ENCODE measurements at places on chromosomes 6 and 20.
A peak's percentile ranks its signal among the peaks of the same experiment; 100 is the strongest.

DNA sequence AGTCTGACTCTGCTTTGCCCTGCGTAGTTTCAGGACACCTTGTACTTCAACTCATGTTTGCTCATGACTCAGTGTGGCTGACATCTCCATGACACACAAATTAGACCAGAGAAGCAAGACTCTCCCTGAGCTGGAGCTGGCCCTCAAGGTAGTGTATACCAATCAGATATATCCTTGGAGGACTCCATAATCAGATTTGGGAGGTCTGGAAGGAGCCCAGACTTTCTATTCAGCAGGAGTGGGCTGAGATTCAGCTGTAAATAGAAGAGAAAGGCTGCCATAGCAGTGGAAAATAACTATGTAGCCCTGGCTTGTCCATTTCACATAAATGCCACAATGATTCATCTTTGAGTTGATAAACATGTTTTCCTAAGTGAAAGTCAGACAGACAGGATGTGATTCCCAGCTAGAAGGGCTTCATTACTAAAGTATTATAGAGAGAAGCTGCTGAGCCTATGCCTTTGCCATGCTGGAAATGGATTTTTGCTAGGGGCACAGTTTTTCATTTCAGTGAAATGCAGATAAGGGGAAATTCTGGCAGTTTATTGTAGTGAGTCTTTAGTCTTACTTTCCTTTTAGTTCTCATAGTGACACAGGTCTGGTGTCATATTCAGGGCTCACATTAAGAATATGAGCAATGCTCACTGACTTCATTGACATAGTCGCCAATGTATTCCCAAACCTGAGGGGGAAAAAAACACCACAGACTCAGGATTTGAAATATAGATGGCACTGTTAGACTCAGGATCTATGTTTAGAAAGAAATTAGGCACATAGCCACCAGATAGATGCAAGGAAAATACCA lies 95.3 kb downstream of the CLVS2 start:
- DNase-seq: no peak

DNA sequence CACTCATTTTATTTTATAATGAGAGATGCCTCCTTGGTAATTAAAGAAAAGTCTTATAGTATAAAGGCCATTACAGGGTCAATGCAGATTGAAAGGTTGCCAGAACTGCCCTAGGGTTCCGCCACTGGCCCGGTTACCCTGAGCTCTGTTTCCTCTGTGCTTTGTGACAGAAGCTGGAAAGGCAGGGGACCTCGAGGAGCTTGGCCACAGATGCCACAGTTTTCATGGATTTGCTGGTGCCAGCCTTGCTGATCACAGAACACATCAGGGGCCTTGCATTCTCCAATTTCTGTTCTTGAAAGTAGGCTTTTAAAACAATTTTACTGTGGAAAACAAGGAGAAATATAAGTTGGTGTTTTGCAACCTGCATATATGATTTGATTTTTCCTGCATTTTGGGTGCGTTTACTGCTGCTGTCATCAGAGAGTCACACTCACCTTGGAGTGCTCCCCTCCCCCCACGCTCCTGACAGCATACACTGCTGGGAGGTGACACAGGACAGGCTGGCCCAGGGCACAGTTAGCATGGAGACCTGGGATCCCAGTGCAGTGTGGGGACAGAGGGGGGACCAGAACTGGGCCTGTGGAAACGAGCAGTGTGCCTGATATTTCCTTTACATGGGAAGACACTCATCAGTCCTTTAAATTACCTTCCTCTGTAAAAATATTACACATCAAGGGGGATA lies 142.8 kb downstream of the CFAP61 start:
- no peak for DNase-seq

- DNase-seq: no peak
These were observed 70.4 kb downstream of the GCNT2 start for GRCh38 chr6:10591422-10592160.

GRCh38 chr6:105769197-105769596 lies 316.9 kb upstream of the PRDM1 start:
- no peak for DNase-seq

DNA sequence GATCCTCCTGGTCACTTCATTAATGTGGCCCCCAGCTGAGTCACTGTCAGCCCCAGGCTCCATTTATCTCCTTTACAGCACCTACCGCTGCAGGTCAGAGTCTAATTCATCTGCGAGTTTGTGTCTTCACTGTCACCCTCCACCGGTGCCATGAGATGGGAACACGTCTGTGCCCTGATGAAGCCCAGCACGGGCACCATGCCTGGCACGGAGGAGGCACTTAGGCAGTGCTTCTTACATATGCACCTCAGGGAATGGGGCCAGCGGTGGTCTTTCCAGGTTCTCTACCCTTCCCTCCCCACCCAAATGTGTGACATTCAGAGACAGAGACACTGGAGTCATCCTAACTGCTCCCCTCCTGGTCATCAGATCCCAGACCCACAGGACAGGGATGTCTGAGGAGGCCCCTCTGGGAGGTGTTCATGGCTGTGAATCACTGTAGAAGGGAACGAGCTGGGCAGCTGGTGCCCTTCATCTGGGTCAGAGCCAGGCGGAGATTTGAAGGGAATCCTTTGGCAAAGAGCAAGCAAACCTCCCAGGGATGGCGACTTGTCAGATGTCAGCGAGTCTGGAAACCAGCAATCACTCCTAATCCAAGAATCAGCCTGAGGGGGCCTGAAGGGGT lies 364.6 kb downstream of the PREX1 start:
- no peak for DNase-seq

GRCh38 chr6:140571145-140571544 lies 1196.7 kb upstream of the CITED2 start:
- DNase-seq: no peak

- DNase-seq: no peak
These were observed 397.2 kb downstream of the BCKDHB start for GRCh38 chr6:80503660-80504059.

- no peak for DNase-seq
These were observed 105.0 kb downstream of the SYCP2 start for GRCh38 chr20:59828125-59829053.

DNA sequence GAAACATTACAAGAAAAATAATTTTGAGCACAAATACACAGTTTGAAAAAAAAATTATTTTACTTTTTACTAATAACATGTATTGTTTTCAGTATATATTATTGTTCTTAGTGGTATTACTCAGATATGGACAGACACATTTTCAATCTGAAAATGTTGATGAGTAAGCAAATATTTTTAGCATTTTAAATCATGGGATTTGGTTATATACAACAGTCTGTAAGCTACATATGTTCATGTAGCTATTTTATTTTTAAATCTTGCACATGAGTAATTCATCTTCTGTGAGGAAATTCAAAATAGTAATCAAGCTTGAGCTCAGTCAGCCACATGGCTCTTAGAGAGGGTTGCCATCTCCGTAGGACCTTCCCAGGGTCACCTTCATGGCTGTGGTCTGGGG lies 471.9 kb downstream of the QKI start:
- no peak for DNase-seq

GRCh38 chr20:63320041-63320511 lies 27.1 kb downstream of the COL20A1 start:
- DNase-seq: no peak

DNA sequence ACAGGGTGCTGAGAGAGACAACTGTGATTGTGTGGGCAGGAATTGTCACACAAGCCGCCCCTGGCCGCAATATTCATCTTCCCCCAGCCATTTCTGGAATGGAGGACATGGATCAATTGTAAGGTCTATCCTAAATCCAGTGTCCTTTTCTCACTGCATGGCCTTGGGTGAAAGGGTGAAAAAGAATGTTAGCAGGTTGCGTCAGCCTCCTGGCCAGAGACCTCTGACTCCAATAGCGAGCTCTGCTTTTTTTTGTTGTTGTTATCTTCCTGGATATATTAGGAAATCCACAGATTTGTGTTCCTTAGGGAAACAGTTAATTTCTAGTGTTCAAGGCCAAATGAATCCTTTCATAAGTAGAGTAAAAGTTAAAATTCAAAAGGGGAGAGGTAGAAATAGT lies 47.1 kb upstream of the CD83 start:
- DNase-seq: no peak

DNA sequence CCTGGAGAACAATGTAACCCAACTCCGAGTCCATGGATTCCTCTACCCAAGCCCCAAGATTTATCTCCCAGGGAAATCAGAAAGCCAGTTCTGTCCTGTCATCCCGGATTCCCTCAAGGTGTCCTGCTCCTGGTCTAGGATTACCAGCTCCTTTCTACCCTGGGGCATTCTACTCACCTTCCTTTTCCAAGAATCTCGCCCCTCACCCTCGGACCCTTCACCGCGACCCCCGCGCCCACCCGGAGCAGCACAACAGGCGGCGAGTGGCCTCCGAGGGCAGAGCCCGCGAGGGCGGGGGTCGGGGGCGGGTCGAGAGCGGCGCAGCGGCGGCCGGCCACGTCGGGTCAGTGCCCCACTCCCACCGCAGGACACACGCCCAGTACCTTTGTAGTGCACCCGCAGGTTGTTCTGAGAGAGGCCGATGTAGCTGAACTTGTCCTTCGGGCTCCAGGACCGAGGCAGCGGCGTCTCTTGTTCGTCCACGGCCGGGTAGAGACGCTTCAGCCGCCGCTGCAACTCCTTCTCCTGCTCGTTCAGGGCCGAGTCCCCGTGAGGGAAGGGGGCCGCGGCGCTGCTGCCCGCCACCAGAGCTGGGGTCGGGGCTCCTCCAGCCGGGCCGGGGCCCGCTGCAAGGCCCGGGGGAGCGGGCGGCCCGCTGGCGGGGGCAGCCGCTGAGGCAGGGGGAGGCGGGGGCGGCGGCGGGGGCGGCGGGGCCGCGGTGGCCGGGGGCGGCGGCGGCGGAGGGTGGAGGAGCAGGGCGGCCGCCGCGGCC lies 897 bp downstream of the RANBP9 start:
- DNase-seq: peak; percentile 25

DNA sequence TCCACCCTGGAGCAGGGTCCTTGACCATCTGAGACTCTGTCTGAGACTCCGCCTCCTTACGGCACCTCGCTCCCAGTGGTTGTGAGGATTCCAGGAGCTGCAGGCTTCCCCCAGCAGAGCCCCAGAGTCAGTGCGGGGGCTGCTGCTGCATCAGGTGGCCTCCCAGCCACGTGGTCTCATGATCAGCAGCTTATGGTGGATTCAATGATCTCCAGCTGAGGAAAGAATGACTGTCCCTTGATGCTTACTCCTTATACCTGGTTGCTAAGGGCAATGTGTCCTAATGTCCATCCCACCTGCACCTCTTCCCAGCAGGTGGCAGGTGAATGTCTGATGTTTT lies 40.0 kb downstream of the SLC22A1 start:
- no peak for DNase-seq

GRCh38 chr6:97347111-97347510 lies 64.1 kb upstream of the MMS22L start:
- no peak for DNase-seq

GRCh38 chr20:53487461-53488200 lies 106.0 kb downstream of the ZNF217 start:
- no peak for DNase-seq

GRCh38 chr6:11381801-11382513 lies 149.5 kb upstream of the NEDD9 start:
- peak; percentile 79 for DNase-seq

DNA sequence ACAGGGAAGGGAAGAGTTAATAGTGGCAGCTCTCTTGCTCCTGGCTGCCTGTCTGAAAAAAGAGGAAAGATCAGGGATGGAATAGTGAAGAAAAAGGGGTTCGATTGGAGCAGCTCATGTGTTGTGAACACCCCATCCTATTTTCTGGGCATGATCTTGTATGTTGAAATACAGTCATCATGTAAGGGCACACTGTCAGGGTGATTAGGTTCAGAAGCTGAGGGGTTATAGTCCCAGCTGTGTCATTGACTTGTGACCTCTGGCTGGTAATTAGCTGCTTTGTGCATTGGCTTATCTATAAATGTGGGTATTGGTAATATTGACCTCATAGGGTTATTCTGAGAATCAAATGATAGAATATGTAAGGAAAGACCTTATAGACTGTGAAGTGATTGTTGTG lies 30.1 kb downstream of the PHF20 start:
- DNase-seq: no peak

DNA sequence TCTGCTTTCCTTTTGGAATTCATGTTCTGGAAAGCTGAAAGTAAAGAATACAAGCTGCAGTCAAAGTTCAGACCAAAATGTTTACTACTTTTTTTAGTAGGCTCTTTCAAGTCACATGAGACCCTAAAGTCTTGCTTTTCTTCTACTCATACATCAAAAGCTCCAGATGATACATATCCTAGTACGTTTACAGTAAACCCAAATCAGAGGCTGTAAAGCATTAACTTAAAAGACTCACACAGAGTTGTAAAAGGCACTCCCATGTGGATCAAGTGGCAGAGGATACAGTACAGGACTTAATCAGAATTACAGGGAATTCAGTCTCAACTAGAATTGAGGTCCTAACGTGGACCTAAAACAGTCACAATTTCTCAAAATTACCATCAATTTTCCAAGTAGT lies 40.7 kb downstream of the STK38 start:
- peak; percentile 4 for DNase-seq

DNA sequence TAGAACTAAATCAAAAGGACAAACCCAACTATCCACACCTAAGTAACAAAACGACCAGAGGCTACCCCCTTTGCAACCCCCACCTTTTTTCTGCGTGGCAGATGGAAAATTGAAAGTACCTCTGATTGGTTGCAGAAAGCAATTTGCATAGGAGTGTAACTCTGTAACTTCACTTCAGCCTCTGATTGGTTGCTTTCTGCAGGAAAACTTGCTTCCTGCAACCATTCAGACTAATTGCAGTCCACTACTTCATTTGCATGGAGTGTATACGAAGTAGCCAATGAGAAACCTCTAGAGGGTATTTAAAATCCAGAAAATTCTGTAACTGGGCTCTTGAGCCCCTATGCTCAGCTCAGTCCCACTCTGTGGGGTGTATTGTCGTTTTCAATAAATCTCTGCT lies 129.1 kb upstream of the OLIG3 start:
- DNase-seq: no peak

GRCh38 chr6:56096946-56097621 lies 150.3 kb downstream of the COL21A1 start:
- no peak for DNase-seq

- no peak for DNase-seq
These were observed 309.7 kb downstream of the QKI start for GRCh38 chr6:163724196-163724595.

- no peak for DNase-seq
These were observed 33.8 kb upstream of the TMEM244 start for GRCh38 chr6:129894921-129895320.

GRCh38 chr6:12148841-12149240 lies 136.7 kb downstream of the HIVEP1 start:
- no peak for DNase-seq

All from CD4-positive, alpha-beta T cell treated with Interleukin-2 at 100 ng/mL for 4 hours (primary cell).